ENCODE measurements at places on chromosomes 12 and 14. TPM values are rescaled to one million over a fixed set of nuclear protein-coding genes. Genes with fewer than 3 reads are reported as not detected.
A peak's percentile ranks its signal among the peaks of the same experiment; 100 is the strongest.

Gene TCL1B
- total RNA-seq, result not detected

DNA sequence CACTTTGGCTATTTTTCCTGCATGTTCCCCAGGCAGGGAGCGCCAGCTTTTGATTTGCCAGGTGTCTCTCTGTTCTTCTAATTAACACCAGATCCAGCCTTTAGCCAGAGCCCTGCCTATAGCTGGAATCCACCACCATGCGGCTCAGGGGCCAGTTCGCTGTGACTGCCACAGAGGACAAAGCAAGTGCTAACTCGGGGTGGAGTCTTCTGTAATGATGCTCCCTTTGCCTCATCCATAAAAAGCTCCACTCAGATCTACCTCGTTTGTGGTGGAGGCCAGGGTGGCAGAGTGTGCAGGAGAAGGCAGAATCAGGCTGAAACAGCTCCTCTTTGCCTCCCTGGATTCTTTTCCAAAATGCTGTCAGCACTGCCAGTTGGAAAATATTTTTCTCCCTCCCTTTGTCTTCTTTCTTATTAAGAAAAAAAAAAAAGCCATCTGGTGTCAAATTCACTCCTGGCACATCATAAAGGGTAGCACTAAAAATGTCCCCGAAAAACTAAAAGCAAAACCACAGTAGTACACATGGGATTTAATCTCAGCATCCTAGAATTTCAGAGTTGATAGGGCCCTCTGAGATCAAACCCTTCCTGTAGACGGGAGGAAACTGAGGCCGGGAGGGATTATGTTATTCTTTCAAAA lies 18.0 kb upstream of the CTDSP2 start:
- H3K27ac ChIP-seq, result peak overlapping the region; percentile 95
- peaks cover 11% of the 10 kb centered on the region for H3K4me1 ChIP-seq
- peak overlapping the region; percentile 44 for H3K4me3 ChIP-seq
- H3K36me3 ChIP-seq, result no peaks in the 10 kb centered on the region
- no peak for DNase-seq

DNA sequence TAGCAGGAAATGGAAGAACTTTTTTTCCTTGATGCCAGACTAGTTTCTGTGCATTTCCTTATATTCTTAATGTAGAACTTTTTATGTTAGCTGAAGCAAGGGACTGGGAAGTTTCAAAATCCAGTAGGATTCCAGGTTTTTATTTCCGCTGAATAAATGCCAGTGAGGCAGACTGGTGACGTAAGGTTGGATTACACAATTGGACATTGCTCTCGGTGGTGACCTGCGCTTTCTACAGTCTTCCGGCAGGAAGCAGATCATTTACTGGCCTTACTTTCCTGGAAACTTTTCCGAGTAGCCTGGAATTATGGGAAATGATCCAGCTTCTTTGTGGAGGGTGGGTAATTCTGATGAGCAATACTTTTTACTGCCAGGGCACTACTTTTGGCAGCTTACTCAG lies 3.6 kb downstream of the IFT43 start:
- peaks cover 41% of the 10 kb centered on the region for H3K36me3 ChIP-seq
- H3K4me3 ChIP-seq, result no peak overlapping the region
- peaks cover 6% of the 10 kb centered on the region for H3K4me1 ChIP-seq
- no peaks in the 10 kb centered on the region for H3K27me3 ChIP-seq

DNA sequence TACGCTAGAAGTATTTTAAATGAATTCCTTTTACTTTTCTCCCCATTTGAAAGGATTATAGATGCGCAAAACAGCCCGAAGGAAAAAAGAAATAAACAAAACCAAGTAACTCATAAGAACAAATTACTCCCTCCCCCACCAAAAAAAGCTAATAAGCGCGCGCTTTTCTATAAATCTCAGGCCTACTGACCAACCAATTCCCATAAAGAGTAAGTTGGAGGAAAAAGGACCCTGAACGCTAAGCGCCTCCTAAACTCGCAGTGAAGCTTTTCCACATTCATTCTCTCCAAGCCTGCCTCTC lies 588 bp downstream of the MBIP start:
- H3K27me3 ChIP-seq, result no peaks in the 10 kb centered on the region
- H3K4me1 ChIP-seq, result peaks cover 5% of the 10 kb centered on the region
- H3K27ac ChIP-seq, result peak overlapping the region; percentile 96
- DNase-seq, result no peak
- H3K4me3 ChIP-seq, result peak overlapping the region; percentile 82

Gene HOXC4
- 2.6 TPM for total RNA-seq

Gene EID3
- 78.1 TPM for total RNA-seq

- no peak overlapping the region for H3K27ac ChIP-seq
- no peaks in the 10 kb centered on the region for H3K4me1 ChIP-seq
- H3K36me3 ChIP-seq, result no peaks in the 10 kb centered on the region
- DNase-seq, result no peak
- H3K27me3 ChIP-seq, result no peaks in the 10 kb centered on the region
Measured at GRCh38 chr14:47208434-47208833, 467.0 kb downstream of the MDGA2 start.

DNA sequence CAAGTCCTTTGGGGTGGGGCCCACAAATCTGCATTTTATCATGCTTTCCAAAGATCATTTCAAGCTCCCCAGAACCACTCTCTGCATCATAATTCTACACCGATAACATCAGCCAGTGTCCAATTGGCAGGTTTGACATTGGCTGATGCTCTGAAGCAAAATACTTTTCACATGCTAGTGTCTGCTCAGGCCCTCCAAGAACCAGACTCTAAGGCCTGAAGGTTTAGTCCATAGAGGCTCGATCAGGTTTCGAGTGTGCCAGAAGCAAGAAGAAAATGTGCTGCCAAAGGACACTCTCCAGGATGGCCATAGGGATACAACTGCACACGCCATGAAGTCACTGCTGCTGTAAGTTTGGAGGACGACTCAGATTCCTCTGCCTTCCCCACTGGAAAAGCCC lies 280.3 kb downstream of the KSR2 start:
- H3K4me1 ChIP-seq, result no peaks in the 10 kb centered on the region
- no peak overlapping the region for H3K4me3 ChIP-seq
- no peaks in the 10 kb centered on the region for H3K27me3 ChIP-seq
- no peak overlapping the region for H3K27ac ChIP-seq

Gene ARID2
- total RNA-seq, result 2.6 TPM

GRCh38 chr12:95205685-95206084 lies 11.6 kb downstream of the FGD6 start:
- no peaks in the 10 kb centered on the region for H3K27me3 ChIP-seq
- no peaks in the 10 kb centered on the region for H3K36me3 ChIP-seq
- H3K4me3 ChIP-seq, result no peak overlapping the region
- H3K27ac ChIP-seq, result peak overlapping the region; percentile 79
